Ascending aorta (tissue), 2 donors: ENCODE measurements at places on chromosomes 1 and 21.

GRCh38 chr21:46351476-46352163, 27.7 kb downstream of the PCNT start:
- no peak overlapping the region for H3K4me3 ChIP-seq
- no peaks in the 10 kb centered on the region for H3K4me1 ChIP-seq
- H3K27me3 ChIP-seq = no peaks in the 10 kb centered on the region
- peaks cover 97% of the 10 kb centered on the region for H3K36me3 ChIP-seq
- no peak overlapping the region for H3K27ac ChIP-seq

DNA sequence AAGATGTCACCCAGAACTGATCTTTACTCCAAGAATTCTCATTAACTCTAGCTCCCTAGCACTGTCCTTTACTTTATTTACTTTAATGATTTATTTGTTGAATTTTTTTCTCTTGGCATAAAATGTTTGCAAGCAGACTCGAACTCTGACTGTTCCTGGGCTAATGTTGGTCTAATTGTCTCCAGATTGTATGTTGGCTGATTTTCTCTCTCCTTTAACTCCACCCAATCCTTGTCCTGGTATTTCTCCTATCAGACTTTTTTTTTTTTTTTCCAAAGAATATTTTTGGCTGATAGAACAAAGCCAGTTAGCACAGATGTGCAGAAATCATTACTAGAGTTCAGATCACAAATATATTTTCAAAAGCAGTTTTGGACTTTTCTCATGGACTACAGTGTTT, 82.6 kb downstream of the ATF6 start:
- no peak for DNase-seq
- H3K4me1 ChIP-seq = no peaks in the 10 kb centered on the region
- H3K4me3 ChIP-seq = no peak overlapping the region
- no peak overlapping the region for H3K27ac ChIP-seq

GRCh38 chr1:97209381-97209957, 487.9 kb downstream of the PTBP2 start:
- H3K4me1 ChIP-seq = peaks cover 5% of the 10 kb centered on the region
- H3K4me3 ChIP-seq = no peak overlapping the region
- H3K36me3 ChIP-seq = no peaks in the 10 kb centered on the region

- H3K4me1 ChIP-seq = no peaks in the 10 kb centered on the region
- no peak overlapping the region for H3K27ac ChIP-seq
- no peak for DNase-seq
These were observed 139.4 kb downstream of the TPR start for GRCh38 chr1:186235696-186236095.

DNA sequence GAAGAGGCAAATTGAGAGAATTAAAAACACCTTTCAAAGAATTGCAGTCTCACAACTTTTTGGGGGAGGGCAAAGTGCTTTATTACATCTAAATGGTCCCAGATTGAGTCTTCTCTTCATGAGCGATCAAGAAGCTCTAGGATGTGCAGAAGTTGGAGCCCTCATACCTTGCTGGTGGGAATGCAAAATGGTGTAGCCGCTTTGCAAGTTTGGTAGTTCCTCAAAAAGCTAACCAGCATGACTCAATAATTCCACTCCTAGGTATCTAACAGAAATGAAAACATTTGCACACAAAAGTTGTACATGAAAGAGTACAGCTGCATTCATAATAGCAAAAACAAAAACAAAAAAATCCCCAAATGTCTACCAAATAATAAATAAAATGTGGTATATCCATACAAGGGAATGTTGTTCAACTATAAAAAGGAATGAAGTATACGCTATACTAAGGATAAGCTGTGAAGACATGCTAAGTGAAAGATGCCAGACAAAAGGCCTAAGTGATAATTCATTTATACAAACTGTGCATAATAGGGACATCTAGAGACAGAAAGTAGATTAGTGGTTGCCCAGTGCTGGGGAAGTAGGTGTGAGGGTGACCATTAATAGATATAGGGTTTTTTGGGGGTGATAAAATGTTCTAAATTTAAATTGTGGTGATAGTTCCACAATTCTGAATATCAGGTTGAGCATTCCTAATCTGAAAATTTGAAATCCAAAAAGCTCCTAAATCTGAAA, 55.2 kb downstream of the SELENOF start:
- no peaks in the 10 kb centered on the region for H3K36me3 ChIP-seq
- no peak overlapping the region for H3K27ac ChIP-seq
- no peaks in the 10 kb centered on the region for H3K4me1 ChIP-seq
- no peak overlapping the region for H3K4me3 ChIP-seq

DNA sequence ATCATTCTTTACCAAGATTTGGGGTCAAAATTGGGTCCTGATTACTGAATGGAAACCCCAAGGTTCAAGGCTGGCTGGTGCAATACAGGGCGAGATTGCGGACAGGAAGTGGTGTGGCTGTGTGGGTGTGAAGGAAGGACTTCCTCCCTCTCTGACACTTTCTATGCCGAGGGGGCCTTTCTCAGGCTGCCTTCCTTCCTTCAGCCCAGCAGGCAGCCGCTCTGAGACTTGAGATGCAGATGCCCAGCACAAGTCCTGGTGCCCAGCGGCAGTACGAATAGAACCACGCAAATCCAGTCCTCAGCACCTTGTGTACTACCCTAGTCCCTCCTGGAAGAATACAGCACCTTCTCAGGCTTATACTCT, 16.3 kb downstream of the BATF3 start:
- no peaks in the 10 kb centered on the region for H3K36me3 ChIP-seq
- DNase-seq = no peak
- H3K4me1 ChIP-seq = no peaks in the 10 kb centered on the region
- no peaks in the 10 kb centered on the region for H3K27me3 ChIP-seq

DNA sequence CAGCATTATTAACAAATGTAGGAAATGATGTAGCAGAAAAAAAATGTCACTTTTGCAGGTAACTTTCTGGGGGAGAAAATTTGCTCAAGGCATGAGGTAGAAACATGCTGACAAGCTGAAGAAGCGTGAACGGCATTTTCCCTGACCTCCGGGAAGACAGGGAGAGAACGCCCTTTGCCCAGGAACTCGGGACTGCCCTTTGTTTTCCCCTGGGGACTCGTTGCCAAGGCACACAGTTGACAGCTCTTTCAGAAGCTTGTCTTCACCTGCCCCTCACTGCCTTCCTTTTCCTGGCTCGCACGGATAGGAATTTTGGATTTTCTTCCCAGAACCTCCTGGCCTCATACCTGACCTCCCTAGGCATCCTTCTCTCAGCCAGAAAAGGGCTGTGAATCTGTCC, 52.7 kb upstream of the COA6 start:
- H3K27ac ChIP-seq = no peak overlapping the region
- H3K4me1 ChIP-seq = no peaks in the 10 kb centered on the region
- no peak for DNase-seq
- H3K27me3 ChIP-seq = no peaks in the 10 kb centered on the region

GRCh38 chr21:33033094-33033951, 7.6 kb downstream of the OLIG2 start:
- no peak for DNase-seq
- H3K27ac ChIP-seq = no peak overlapping the region
- H3K36me3 ChIP-seq = no peaks in the 10 kb centered on the region

DNA sequence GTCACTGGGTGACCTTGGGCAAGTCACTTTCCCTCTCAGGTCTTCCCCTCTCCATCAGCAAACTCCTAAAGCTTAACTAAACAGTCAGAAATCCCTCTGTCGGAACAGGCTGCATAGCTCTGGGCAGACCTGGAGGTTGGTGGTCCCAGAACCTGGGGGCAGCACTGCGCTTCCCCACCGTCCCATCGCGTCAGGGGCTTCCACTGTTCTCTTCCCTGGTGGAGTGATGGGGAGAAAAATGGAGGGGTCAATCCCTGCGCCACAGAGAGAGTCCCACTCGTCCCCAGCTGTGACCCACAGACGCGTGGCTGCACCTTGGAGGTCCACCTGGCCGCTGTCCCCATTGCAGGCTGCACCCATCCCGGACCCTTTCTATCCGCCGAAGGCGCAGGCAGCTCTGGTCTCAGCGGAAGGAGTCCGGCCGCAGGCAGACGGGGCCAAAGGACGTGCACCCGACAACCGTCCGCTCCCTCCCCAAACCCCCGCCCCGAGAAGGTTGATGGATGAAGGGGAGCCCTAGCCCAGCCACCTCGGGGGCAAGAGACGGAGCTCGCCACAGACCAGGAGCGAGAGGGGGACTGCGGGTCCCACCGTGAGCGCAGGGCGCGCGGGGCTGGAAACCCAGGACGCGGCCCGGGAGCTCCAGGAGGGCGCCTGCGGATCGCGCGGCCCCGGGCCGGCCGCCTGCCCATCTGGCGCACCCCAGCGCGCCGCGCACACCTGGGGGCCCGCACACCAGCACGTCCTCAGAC, 588 bp upstream of the WNT3A start:
- no peaks in the 10 kb centered on the region for H3K36me3 ChIP-seq
- H3K27ac ChIP-seq = no peak overlapping the region
- H3K27me3 ChIP-seq = peaks cover 3% of the 10 kb centered on the region
- no peak overlapping the region for H3K4me3 ChIP-seq

DNA sequence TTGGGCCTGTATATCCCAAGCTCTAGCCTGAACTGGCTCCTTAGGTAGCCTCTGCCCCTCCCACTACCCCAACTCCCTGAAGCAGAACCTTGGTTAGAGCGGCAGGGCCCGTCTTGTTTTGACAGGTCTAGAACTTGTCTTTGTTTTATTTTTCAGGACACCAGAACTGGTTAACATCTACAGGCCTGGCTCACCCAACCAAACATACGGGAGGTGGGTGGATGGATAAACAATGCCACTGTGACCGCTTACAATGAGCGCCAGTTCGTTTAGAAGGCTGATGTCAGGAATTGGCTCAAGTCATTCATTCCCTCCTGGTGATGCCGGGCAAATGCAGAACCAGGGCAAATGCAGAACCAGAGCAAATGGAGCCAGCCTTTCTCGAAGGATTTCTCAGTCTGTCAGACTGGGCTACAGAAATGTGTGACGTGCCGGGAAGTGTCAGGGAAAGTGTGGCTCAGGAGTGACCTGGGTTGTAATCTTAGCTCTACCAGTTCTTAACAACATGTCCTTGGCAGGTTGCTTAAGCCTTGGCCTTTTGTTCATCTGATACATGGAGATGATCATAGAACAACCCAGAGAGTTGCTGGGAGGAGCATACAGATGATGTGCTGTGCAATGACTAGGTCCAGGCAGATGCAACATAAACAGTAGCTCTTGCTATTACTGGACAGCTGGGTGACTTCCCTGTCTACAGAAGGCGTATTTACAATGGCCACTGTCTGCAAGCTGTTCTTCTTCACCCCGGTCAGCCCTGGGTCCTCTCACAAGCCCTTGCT, 30.5 kb upstream of the BTG2 start:
- H3K4me1 ChIP-seq = peaks cover 47% of the 10 kb centered on the region
- peak; percentile 65 for DNase-seq
- H3K4me3 ChIP-seq = peak overlapping the region; percentile 42
- no peaks in the 10 kb centered on the region for H3K36me3 ChIP-seq
- H3K27me3 ChIP-seq = no peaks in the 10 kb centered on the region

- peak overlapping the region; percentile 79 for H3K4me3 ChIP-seq
- DNase-seq = no peak
- H3K27ac ChIP-seq = peak overlapping the region; percentile 63
These were observed 258 bp downstream of the CCT3 start for GRCh38 chr1:156337888-156338179.

- no peaks in the 10 kb centered on the region for H3K4me1 ChIP-seq
- no peaks in the 10 kb centered on the region for H3K36me3 ChIP-seq
- no peak for DNase-seq
- H3K4me3 ChIP-seq = no peak overlapping the region
These were observed 42.7 kb downstream of the HSD3B1 start for GRCh38 chr1:119549719-119550132.

DNA sequence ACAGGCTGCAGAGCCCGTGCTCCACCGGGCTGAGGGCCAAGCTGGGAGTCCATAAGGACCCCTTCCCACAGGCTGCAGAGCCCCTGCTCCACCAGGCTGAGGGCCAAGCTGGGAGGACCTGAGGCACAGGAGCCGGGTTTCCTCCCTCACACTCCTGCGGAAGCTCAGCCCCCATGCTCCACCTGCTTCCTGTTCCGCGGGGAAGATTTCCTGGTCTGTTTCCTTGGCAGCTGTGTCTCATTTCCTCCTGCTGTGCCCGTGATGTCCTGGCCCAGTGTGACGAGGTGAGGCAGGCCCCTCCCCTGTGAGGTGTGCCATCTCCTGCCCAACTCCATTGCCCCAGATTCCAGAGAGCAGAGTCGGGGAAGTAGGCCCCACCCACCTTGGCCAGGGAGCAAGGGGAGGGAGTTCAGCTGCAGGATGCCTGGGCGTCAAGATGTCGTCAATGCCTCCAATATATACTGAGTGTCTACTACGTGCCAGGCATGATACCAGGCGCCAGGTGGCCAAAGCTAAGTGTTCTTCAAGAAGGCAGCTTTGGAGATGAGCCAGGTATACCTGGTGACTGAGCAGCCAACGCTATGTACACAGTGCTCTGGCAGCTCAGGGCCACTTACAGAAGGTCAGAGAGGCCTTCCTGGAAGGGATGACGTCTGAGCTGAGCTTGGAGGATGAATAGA, 58.8 kb downstream of the NAV1 start:
- H3K4me3 ChIP-seq = no peak overlapping the region
- DNase-seq = peak; percentile 63

DNA sequence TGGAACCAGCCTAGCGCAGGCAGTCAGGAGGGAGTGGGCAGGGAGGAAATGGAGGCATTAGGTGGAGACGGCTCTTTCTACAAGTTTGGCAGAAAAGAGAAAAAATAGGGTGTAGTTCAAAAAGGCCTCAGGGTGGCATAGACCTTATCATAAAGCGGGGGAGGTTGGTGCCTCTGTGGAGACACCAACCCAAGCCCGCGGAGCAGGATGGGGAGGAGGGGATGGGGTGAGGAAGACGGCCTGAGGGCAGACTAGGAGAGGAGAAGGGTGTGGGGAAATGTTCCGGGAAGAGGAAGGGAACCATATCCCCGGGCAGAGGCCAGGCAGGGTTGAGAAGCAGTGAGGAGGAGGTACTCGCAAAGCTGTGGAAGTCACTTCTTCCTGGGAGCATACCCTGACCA, 17.4 kb upstream of the SHE start:
- no peak for DNase-seq
- no peaks in the 10 kb centered on the region for H3K4me1 ChIP-seq
- no peak overlapping the region for H3K4me3 ChIP-seq
- no peak overlapping the region for H3K27ac ChIP-seq
- H3K27me3 ChIP-seq = no peaks in the 10 kb centered on the region

DNA sequence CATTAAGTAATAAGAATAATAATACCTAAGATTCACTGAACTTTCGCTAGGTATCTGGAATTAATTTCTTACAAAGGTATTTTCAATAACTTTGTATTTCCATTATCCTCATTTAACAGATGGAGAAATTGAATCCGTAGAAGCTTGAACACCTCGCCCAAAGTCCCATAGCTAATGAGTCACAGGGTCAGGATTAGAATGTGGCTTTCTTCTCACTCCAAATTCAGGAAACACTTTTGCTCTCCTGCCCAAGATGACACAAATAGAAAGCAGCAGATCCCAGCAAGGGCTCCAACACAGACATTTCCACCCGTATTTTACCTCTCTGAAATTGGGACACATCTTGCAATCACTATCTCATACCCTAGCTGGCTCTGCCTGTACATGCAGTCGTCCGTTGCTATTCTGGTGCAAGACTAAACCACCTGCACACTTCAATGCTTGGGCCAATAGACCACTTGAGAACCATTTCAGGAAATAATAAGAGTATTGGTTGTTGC, 125.9 kb upstream of the GREM2 start:
- no peak for DNase-seq
- H3K27me3 ChIP-seq = no peaks in the 10 kb centered on the region
- H3K4me3 ChIP-seq = no peak overlapping the region
- H3K36me3 ChIP-seq = no peaks in the 10 kb centered on the region
- no peaks in the 10 kb centered on the region for H3K4me1 ChIP-seq
- H3K27ac ChIP-seq = no peak overlapping the region

- no peaks in the 10 kb centered on the region for H3K4me1 ChIP-seq
- no peaks in the 10 kb centered on the region for H3K27me3 ChIP-seq
- peak; percentile 93 for DNase-seq
- H3K4me3 ChIP-seq = peak overlapping the region; percentile 66
- H3K36me3 ChIP-seq = no peaks in the 10 kb centered on the region
- peak overlapping the region; percentile 87 for H3K27ac ChIP-seq
These were observed 7.7 kb upstream of the MPZL1 start for GRCh38 chr1:167714098-167714438.
